ENCODE measurements at places on chromosomes 3 and 15.

- no peak for DNase-seq
Measured at GRCh38 chr3:42351207-42351606, 59.2 kb downstream of the LYZL4 start.

DNA sequence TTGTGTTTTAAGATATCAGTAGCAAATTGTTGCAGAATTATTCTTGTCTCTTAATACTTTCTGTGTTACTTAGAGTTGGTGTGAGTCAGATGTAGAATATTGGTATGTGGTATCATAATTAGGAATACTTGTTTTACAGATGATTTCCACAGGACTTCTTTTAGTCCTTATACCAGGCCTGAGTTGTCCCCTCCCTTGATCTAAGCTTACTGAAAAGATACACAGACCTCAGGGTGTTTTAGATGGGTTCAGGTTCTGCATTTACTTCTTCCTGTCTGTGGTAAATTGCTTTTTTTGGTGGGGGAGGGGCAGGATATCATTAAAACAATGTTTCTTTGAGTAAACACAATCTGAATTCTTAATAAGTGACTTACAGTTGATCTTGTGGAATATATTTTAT is 14.2 kb downstream of the DZIP3 start:
- no peak for DNase-seq

- no peak for DNase-seq
Measured at GRCh38 chr3:187961366-187961765, 192.6 kb upstream of the LPP start.

- DNase-seq, result peak; percentile 88
Measured at GRCh38 chr15:31488437-31489204, 162.0 kb downstream of the KLF13 start.
